ENCODE measurements at places on chromosomes 4 and X.

DNA sequence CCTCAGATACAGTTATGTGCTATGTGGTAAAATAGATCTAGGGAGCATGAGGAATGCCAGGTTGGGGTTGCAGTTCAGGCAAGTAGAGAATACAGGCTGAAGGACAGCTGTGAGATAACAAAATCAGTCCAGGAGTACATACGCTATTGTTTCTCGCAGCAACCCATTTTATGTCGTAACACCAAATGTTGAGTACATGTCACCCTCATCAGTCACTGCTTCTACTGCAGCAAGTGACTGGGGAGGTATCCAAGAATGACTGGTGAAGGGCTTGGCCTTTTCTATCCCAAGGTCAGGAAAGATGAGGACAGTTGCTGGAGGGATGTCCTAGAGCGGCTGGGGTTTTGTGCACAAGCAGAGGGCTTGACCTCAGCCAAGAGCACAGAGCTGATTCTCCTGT lies 172.1 kb downstream of the CBR4 start:
- no peak for DNase-seq

GRCh38 chr4:177239878-177240277 lies 69.8 kb upstream of the NEIL3 start:
- no peak for DNase-seq

GRCh38 chrX:76026292-76026691 lies 146.6 kb upstream of the PBDC1 start:
- no peak for DNase-seq

- no peak for DNase-seq
Measured at GRCh38 chrX:143363419-143363818, 153.9 kb downstream of the SPANXN3 start.

GRCh38 chrX:71536285-71536684 lies 3.4 kb downstream of the OGT start:
- no peak for DNase-seq

All from DMS79 (cell line).